Thoracic aorta (tissue), 2 donors: ENCODE measurements at places on chromosomes 2 and 18.

- no peaks in the 10 kb centered on the region for H3K27me3 ChIP-seq
- H3K36me3 ChIP-seq, result no peaks in the 10 kb centered on the region
- H3K27ac ChIP-seq, result no peak overlapping the region
- DNase-seq, result no peak
Measured at GRCh38 chr2:6556755-6557154, 309.0 kb downstream of the CMPK2 start.

GRCh38 chr2:238149841-238150572 is 8.8 kb upstream of the ERFE start:
- no peaks in the 10 kb centered on the region for H3K36me3 ChIP-seq
- no peak for DNase-seq
- no peak overlapping the region for H3K4me3 ChIP-seq
- H3K4me1 ChIP-seq, result peaks cover 5% of the 10 kb centered on the region
- H3K27ac ChIP-seq, result no peak overlapping the region
- no peaks in the 10 kb centered on the region for H3K27me3 ChIP-seq

GRCh38 chr2:236545248-236545658 is 24.4 kb upstream of the ACKR3 start:
- H3K27me3 ChIP-seq, result no peaks in the 10 kb centered on the region
- H3K4me3 ChIP-seq, result no peak overlapping the region
- H3K27ac ChIP-seq, result no peak overlapping the region
- H3K4me1 ChIP-seq, result peaks cover 11% of the 10 kb centered on the region

DNA sequence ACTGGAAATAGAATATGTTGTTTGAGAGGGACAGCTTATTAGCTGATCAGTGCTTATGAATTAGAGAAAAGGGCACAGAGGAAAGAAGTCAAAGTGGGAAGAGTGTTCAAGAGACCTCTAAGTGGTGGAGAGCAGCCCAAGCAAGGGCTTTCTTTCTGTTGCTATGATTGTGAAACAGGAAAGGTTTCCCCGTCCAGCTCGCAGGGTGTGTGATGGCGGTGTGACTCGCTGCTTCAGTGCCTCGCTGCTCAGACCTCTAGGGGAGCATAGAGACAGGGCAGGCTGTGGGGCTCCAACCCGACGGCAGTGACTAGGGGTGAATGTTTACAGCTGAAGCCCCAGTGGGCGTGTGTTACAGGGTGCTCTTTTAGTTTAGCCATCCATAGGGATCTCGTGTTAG is 166.5 kb upstream of the COPS8 start:
- no peaks in the 10 kb centered on the region for H3K4me1 ChIP-seq
- DNase-seq, result no peak
- H3K27ac ChIP-seq, result no peak overlapping the region
- H3K4me3 ChIP-seq, result no peak overlapping the region
- no peaks in the 10 kb centered on the region for H3K27me3 ChIP-seq

GRCh38 chr2:118644190-118644589 is 203.3 kb downstream of the EN1 start:
- H3K27ac ChIP-seq, result no peak overlapping the region
- H3K4me3 ChIP-seq, result no peak overlapping the region
- DNase-seq, result no peak
- H3K4me1 ChIP-seq, result no peaks in the 10 kb centered on the region

GRCh38 chr2:143903172-143903856 is 616.6 kb downstream of the ZEB2 start:
- no peak overlapping the region for H3K4me3 ChIP-seq
- no peaks in the 10 kb centered on the region for H3K27me3 ChIP-seq
- no peak for DNase-seq
- H3K4me1 ChIP-seq, result peaks cover 5% of the 10 kb centered on the region
- no peaks in the 10 kb centered on the region for H3K36me3 ChIP-seq
- H3K27ac ChIP-seq, result no peak overlapping the region

GRCh38 chr2:45750484-45750883 is 99.0 kb downstream of the PRKCE start:
- no peaks in the 10 kb centered on the region for H3K27me3 ChIP-seq
- H3K4me1 ChIP-seq, result no peaks in the 10 kb centered on the region
- H3K27ac ChIP-seq, result no peak overlapping the region
- no peak for DNase-seq
- no peaks in the 10 kb centered on the region for H3K36me3 ChIP-seq
- no peak overlapping the region for H3K4me3 ChIP-seq

DNA sequence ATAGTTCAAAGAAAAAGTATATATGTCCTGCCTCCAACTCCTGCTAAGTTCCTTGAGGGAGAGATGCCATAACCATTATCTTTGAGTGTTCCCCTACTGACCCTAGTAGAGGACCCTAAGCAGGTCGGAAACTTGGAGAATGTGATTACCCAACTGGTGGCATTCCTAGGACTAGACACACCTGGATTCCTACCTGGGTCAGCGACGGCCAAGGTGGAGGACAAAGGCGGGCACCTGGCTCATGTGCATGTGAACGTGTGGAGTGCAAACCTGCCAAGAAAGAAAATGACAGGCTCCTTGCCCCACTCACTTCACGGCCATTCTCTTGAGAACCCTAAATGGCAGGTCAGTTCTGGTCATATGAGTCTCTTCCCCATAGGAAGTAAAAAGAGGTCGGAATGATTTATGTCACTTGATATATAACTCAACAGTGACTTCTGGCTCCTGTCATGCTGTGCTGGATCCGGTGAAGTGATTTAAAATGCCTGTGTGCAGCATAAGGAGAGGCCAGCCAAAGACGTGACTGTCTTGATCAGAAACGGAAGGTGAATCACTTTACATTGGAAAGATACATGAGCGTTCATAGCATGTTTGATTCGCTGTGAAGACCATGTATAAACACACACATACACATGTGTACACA is 371.6 kb downstream of the EIPR1 start:
- no peak overlapping the region for H3K27ac ChIP-seq
- H3K4me3 ChIP-seq, result no peak overlapping the region
- no peaks in the 10 kb centered on the region for H3K36me3 ChIP-seq
- no peak for DNase-seq
- H3K27me3 ChIP-seq, result no peaks in the 10 kb centered on the region
- no peaks in the 10 kb centered on the region for H3K4me1 ChIP-seq

DNA sequence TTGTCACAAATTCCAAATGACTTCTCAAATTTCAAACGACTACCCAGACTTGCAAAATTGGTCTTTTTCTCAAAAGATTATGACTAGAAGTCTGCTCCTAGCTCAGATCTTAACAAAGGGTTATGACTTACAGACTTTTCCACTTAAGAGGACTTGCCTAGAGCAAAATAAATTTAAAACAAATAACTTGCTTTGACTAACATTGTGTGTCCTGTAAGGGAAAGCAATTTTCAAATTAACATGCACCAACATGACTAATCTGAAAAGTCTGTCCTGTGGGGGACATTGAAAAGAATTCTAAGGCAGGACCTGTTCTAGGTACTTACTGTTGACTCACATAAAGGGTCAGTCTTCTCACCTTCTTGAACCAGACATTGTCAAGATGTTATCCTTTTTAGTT is 53.5 kb upstream of the TMEM200C start:
- H3K27me3 ChIP-seq, result no peaks in the 10 kb centered on the region
- no peaks in the 10 kb centered on the region for H3K4me1 ChIP-seq
- no peak overlapping the region for H3K4me3 ChIP-seq

GRCh38 chr2:172998547-172999272 is 76.9 kb upstream of the MAP3K20 start:
- H3K4me1 ChIP-seq, result no peaks in the 10 kb centered on the region
- H3K36me3 ChIP-seq, result no peaks in the 10 kb centered on the region
- DNase-seq, result no peak
- no peak overlapping the region for H3K4me3 ChIP-seq

DNA sequence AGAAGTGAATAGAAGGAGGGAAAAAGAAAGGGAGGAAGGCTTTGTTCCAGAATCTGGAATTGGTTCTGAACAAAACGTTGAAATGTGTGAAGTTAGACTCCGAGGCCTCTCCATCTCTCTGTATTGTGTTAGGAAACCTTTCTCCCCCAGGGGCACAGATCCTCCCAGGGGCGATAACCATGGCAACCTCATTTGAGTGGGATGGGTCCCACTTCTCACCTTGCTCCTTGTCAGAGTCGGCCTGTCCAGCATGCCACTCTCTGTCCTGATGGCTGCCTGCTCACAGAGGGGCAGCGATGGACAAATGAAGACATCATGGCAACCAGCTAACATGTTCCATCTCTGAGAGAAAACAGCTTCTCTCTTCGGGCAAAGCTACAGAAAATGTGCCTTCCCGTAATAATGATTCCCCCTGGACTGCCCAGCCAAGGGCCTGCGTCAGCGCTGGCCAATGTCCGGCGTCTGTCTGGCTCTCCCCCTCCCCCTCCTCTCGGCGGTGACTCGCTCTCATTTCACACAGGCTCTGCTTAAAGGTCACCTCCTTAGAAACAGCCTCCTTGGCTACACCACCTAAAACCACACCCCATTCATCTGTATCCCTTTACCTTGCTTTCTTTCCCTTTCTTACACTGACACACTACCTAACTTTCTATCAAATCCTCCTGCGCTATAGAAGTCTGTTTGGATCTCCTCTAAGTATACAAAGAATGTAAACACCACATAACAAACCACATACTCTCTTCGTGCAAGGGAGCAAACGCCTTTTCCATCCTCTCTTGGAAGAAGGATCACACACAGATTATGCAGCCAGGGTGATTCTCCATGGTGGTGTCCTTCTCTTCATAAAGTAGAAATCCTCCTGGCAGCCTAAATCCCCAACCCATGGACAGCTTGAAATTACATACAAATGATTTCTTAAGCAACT is 32.1 kb upstream of the TTC39C start:
- H3K36me3 ChIP-seq, result no peaks in the 10 kb centered on the region
- DNase-seq, result peak; percentile 71
- H3K4me1 ChIP-seq, result peaks cover 12% of the 10 kb centered on the region
- H3K27ac ChIP-seq, result no peak overlapping the region

- H3K36me3 ChIP-seq, result no peaks in the 10 kb centered on the region
- H3K27me3 ChIP-seq, result no peaks in the 10 kb centered on the region
- H3K27ac ChIP-seq, result no peak overlapping the region
- H3K4me3 ChIP-seq, result no peak overlapping the region
- peaks cover 2% of the 10 kb centered on the region for H3K4me1 ChIP-seq
- DNase-seq, result no peak
Measured at GRCh38 chr2:45269149-45269793, 260.0 kb upstream of the SIX2 start.

DNA sequence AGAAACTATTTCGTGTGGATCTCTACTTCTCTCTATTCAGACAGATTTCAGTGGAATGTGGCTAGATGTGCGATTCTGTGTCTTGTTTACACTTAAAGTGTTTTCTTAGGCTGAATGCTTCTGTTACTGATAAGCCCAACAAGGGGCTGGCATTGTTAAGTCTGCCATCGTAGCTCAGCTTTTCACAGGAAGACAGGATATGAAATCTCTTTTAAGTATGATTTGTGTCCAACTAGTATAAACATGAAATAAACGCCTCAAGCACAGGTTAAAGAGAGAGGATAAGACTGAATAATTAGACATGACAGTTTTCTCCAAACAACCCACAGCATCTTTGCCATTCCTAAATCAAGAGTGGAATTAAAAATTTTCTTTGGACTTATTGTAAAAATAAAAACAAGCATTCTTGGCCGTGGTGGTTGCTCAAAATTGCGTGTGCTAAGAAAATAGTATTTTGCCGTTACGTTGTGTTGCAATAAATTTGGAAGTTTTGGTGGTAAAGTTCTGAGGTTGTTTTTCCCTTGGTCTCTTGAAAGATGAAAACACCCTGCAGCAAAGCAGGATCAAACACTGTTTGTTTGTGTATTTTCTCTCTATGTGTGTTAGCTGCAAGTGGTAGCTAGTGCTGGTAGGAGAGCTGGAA is 1.0 kb downstream of the VIT start:
- H3K27ac ChIP-seq, result no peak overlapping the region
- no peak for DNase-seq
- no peaks in the 10 kb centered on the region for H3K4me1 ChIP-seq
- no peak overlapping the region for H3K4me3 ChIP-seq
- H3K27me3 ChIP-seq, result no peaks in the 10 kb centered on the region

GRCh38 chr2:169362118-169362893 is at the start of gene LRP2:
Gene LRP2, minus strand, starts transcription at chr2:169362534. Its CDS starts 135 bp downstream, at chr2:169362399.
- DNase-seq, result no peak
- peak within 1 kb of the TSS; percentile 79 for H3K4me3 ChIP-seq
- no peak within 1 kb of the TSS for H3K27ac ChIP-seq
- peaks cover 22% of the 10 kb centered on the region for H3K4me1 ChIP-seq
- H3K36me3 ChIP-seq, result no peaks in the 10 kb centered on the region

DNA sequence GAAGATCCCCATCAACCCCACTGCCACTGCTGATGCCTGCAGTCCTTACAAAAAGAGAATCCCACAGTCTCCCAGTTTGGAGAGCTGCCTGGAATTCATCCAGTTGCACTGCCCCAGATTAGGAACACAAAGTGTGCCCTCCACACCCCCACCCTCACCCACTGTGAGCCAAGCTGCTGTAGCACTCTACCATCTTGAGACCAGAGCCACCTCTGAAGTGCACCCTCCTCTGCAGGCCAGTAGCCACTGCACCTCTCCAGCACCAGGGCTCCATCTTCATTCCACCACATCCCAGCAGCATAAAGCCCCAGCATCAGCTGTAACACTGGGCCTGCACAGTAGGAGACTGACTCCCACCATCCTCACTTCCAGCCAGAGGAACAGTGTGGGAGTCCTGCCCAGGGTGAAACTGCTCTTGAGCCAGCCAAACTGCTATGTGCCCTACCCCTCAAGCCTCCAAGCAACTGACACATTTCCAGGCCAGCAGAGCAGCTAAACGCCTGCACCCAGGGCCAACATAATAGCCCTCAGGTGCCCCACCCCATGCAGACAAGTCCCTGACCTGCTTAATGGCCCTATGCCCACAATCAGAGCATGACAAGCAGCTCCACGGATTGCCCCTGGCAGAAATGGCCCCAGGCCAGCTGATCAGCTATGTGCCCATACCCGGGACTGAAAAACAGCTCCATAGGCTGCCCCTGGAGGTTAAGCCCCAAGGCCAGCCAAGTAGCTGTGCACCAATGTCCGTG is 206.0 kb downstream of the ATAD2B start:
- H3K27me3 ChIP-seq, result no peaks in the 10 kb centered on the region
- peaks cover 3% of the 10 kb centered on the region for H3K36me3 ChIP-seq
- DNase-seq, result no peak
- H3K27ac ChIP-seq, result no peak overlapping the region
- H3K4me1 ChIP-seq, result no peaks in the 10 kb centered on the region

DNA sequence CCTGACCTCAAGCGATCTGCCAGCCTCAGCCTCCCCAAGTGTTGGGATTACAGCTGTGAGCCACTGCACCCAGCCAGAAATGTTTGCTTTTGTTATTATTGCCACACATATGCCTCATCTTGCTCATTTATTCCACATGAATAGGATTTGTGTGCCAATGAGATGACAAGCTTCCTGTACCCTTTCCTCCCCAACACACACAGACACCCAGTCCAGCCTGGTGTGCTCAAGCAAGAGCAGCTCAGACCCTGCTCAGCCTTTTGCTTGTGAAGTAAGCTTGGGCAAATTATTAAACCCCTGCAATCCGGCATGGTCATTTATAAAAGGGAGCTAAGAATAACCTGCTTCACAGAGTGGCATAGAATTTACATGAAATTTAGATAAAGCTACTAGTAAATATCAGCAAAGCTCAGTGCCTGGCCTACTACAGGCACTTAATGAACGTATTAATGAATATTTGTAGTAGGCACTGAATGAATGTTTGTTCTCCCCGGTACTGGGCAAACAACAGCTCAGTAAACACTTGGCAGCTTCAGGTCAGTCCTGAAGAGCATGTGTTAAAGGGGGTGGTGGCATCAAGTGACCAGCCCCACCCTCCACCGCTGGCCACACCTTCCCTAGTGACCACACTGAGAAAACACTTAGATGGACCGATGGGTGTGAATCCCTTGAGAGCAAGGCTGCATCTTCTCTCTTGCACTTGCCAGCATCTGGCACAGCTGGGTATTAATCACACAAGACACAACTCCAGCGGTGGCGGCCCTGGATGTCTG is 280.2 kb downstream of the SRBD1 start:
- H3K4me3 ChIP-seq, result no peak overlapping the region
- no peak overlapping the region for H3K27ac ChIP-seq
- no peaks in the 10 kb centered on the region for H3K36me3 ChIP-seq
- no peaks in the 10 kb centered on the region for H3K27me3 ChIP-seq
- H3K4me1 ChIP-seq, result no peaks in the 10 kb centered on the region
